GM12891 (cell line): ENCODE measurements at places on chromosomes 13 and 19.

DNA sequence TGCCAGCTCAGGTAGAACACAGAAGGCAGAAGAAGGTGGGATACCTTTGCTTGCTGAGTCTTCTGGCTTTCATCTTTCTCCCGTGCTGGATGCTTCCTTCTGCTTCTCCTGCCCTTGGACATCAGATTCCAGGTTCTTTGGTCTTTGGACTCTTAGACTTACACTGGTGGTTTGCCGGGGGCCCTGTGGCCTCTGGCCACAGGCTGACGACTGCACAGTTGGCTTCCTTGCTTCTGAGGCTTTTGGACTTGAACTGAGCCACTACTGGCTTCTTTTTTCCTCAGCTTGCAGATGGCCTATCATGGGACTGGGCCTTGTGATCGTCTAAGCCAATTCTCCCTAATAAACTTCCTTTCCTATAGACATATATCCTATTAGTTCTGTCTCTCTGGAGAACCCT, 19.8 kb upstream of the ZNF331 start:
- DNase-seq: no peak

DNA sequence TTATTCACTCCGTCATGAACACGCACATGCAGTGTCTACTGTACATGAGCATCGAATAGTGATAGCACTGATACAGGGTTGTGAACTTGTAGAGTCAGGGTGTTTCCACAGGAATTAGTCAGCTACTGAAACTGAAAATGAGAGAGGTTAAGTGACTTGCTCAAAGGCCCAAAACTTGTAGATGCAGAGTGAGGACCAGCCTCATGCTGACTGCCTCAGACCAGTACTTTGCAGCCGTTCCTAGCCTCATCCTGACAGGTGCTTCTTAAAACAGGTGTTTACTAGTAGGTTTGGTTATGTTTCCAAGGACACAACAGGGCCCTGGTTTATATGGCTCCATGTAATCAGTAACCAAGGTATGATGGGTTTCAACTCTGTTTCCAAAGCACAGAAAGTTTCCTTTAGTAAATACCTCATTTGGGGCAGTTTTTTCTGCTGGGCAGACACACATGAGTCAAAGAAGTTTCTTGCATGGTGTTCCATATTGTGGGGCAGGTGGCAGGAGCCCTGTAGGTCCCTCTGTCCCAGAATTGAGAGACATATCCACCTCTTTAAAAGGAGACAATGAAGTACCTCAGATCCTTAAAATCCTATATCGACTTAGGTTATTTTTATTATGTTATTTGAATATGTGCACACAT, 16.0 kb downstream of the FGF9 start:
- DNase-seq: no peak

GRCh38 chr13:36518707-36519106, 86.4 kb downstream of the CCNA1 start:
- DNase-seq: no peak

DNA sequence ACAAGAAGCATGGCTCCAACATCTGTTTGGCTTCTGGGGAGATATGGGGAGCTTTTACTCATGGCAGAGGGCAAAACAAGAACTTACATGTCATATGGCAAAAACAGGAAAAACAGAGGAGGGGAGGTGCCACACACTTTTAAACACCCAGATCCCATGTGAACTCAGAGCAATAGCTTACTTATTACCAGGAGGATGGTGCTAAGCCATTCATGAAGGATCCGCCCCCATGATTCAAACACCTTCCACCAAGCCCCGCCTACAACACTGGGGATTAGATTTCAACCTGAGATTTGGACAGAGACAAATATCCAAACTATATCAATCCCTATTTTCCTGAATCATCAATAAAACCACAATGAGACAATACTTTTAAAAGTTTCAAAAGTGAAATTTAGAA, 712.1 kb downstream of the PCDH9 start:
- no peak for DNase-seq

DNA sequence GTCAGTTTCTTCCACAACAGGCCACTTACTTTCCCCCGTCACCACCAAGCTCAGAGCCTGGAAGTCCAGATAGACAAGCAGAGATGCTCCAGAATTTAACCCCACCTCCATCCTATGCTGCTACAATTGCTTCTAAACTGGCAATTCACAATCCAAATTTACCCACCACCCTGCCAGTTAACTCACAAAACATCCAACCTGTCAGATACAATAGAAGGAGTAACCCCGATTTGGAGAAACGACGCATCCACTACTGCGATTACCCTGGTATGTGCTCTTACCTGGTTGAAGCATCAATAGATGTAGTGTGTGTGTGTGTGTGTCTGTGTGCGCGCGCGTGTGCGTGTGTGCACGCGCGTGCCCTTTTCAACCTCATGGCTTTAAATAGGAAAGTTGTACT, 3.7 kb downstream of the KLF5 start:
- DNase-seq: no peak

DNA sequence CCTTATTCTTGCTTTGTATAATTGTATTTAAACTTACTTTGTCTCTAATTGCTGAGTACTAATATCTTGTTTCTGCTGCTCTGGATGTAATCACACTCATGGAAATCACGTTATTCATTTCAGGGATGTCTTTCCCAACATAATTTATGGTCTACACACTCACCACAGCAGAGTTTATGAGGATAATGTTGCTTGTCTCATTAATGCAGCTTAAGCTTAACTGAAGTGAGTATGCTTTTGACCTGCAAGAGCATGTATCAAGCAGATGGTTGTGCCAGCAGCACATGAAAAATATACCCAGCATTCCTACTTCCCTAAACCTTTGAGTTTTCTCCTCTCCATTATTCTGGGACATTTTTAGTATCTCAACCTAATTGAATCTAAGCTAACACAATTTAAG, 1080.9 kb downstream of the SLITRK5 start:
- no peak for DNase-seq

- no peak for DNase-seq
These were observed 35.1 kb upstream of the FBXL3 start for GRCh38 chr13:77062097-77062496.

DNA sequence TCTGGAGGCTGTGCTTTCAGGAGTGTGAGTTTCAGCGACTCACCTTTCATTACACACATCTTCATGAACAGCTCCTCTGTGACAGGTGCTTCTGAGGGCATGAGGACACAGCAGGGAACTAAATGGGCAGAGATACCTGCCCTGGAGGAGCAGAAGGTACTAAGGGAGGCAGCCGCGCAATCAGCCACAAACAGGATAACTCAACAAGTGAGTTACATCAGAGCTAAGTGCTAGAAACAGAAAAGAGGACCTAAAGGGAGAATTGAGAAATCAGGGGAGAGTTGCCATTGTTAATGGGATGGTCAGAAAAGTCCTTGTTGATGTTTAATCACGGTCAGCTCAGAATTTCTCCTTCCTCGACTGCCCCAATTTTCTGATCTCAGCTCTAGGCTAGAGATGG, 42.5 kb downstream of the SYDE1 start:
- DNase-seq: no peak

- DNase-seq: no peak
These were observed 14.9 kb upstream of the GRTP1 start for GRCh38 chr13:113378825-113379224.

- no peak for DNase-seq
These were observed 1596.3 kb downstream of the PCDH9 start for GRCh38 chr13:65633806-65634205.

DNA sequence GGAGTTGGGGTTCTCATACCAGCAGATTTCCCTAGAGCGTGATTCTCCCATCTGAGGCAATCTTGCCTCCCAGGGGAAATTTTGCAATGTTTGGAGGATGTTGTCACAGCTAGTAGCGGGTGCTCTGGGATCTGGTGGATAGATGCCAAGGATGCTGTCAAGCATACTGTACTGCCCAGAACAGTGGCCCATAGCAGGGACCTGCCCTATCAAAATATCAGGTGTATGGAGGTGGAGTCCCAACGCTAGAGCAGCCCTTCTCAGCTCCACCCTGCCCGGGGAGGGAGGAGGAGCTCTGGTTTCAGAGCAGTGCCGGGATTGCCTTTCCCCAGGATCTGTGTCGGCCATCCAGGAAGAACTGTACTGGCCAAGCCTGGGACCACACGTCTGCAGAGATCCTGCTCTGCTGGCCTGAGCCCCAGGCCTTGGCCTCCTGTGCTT, 10.9 kb upstream of the QTRT1 start:
- no peak for DNase-seq

DNA sequence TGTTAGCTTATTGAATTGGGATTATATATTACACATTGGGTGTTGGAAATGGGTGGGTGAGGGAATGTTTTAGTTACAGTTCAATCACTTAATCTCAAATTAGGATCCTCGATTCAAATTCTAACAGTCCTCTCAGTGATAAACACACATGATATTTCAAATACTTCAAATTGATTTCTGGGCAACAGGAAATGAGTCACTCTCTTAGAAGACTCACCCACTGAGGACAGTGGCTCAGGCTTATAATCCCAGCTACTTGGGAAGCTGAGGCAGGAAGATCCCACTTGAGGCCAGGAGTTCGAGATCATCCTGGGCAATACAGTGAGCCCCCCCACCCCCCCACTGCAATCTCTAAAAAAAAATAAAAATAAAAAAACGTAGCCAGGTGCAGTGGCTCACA, 435.3 kb downstream of the KLF12 start:
- no peak for DNase-seq

DNA sequence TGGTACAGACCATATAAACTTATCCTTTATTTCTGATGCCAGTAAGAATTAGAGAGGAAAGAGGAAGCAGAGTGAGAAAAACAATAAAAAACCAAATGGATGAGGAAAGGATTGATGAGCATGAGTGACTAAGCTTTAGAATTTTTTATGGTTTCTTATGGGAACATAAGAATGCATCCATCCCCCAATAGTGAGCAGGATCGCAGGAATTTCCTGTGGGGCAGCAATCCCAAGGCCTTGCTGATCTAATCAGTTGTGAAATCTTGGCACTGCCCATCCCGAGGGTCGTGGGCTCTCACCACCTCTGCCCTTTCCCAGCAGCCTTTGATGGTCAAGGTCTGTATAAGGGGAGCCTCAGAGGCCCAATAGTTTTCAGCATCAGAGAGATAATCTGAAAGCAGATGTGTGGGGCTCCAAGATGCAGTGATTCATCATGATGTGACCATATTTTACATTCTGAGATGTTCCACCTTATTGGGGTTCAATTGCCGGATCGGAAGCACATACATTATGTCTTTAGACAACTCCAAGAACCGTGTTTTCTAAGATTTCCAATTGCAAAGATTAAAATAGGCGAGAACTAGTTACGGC, 222.1 kb downstream of the DNAJC15 start:
- DNase-seq: no peak

- DNase-seq: no peak
These were observed 48.6 kb downstream of the ZNF91 start for GRCh38 chr19:23346696-23347095.

GRCh38 chr19:4109626-4109945, 14.3 kb downstream of the MAP2K2 start:
- no peak for DNase-seq

- DNase-seq: no peak
These were observed 484.4 kb upstream of the PCDH20 start for GRCh38 chr13:61900033-61900432.

DNA sequence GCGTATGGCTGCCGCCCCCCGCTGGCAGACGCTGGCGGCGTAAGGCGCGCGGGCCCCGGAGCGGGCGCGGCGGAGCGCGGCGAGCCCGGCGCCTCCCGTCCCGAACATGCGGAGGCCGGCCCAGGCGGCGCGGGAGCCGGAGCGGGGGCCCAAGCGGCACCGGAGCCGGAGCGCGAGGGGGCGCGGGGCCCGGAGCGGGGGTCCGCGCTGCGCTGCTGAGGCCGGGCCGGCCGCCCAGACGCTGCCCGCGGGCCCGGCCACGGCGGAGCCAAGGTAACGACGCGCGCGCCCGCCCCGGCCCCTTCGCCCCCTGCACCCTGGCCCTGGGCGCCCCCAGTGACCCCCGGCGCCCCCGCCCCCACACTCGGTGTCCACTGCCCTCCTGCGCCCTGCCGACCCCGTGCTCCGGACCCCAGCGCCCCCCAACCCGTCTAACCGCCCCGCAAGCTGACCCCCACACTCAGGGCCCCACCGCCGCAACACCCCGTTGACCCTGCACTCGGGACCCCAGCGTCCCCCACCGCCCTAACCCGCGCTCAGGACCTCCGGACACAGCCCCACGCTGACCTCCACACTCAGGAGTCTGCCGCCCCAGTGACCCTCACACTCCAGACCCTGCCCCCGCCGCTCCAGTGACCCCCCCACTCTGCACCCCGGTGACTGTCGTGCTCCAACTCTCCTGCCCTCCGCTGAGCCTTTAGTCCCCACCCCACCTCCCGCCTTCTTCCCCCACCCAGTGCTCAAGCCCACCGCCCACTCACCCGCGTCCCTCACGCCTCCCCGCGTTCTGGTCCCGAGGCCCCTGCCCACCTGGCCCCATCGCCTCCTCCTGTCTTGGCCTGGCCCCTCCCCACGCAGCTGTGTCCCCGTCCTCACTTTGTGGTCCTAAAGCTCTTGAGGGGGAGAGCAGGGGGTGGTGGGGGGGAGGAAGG, at the start of gene CSNK1G2:
Gene CSNK1G2 (plus strand): TSS at position 27 of the 932 bp plus-strand sequence. CDS start 28,601 bp downstream, outside the sequence.
- no peak for DNase-seq

DNA sequence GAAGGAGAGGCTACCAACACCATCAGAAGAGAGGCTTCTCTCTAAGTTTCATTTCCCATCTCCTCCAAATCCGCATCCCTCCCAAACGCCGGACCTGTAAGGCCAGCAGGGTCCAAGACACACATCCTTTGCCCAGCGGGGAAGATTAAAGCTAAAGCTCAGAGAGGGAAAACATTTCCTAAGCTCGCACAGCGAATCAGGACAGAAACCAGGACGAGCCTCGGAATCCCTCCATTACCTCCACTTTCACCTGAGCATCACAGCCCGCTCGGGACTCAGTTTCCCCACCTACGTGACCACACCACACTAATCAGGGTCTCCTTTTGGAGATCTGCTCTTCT, 711 bp upstream of the FOSB start:
- no peak for DNase-seq

DNA sequence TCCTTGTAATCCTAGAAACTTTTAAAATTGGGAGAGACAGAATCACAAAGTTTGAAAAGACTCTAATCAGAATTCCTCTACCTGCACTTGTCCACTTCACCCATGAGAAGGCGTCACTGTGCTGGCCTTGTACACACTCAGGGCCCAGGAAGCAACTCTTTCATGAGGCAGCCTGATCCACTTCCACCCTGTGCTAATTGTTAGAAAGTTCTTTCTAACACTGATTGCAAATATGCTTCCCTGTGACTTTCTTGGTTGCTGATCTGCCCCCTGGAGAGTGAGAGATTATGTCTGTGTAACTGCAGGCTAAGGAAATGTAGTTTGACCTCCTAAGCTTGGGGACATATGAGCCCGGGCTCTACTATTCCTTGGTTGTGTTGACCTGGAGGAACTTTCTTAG, 494.6 kb downstream of the MYO16 start:
- no peak for DNase-seq

- DNase-seq: no peak
These were observed 6.4 kb downstream of the EPN1 start for GRCh38 chr19:55681131-55682092.

GRCh38 chr13:100547791-100548201, 40.8 kb downstream of the GGACT start:
- no peak for DNase-seq

- no peak for DNase-seq
These were observed 74.8 kb upstream of the KLHL1 start for GRCh38 chr13:70183041-70183440.
